ENCODE measurements at places on chromosomes 11 and 22.

- no peak for DNase-seq
Observed at GRCh38 chr22:49774499-49775151, 53.0 kb downstream of the BRD1 start.

DNA sequence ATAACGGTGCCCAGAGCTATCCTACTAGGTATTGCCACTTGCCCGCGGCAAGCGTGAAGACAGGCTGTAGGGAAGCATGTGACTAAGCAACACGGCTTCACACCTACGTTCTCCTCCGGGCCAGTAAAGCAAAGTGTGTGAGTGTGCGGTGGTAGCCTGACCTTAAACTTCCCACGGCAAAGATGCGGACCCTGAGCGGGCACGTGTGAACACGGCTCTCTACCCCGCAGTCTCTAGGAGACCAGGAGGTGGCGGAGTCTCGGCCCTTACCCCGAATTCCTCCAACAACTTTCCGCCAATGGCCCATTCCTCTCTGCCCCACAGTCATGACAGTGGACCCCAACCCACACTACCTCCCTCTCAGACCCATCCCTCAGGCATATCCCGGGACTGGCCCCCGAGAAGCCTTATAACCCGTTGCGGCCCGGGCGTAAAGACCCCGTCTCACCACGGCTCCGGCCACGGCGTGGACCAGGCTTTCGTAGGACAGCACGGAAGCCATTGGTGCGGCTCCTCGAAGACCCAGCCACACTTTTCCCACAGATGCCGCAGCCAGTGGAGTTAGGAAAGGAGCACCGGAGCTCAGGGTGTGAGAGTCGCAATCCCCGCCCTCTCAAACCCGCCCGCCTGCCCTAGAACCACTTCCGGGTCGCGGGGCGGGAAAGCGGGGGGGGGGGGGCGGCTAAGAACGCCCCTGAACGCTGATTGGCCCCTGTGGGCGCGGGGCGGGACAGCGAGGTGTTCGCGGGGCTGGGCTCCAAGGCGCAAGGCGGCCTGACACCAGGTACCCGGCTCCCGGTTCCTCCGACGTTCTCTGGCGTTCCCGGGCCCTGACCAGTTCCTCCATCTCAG lies at the start of gene SLC25A17:
Gene SLC25A17 (minus strand): TSS at position 600 of the 852 bp plus-strand sequence. CDS start 98 bp downstream, at position 502.
- DNase-seq: peak; percentile 93

DNA sequence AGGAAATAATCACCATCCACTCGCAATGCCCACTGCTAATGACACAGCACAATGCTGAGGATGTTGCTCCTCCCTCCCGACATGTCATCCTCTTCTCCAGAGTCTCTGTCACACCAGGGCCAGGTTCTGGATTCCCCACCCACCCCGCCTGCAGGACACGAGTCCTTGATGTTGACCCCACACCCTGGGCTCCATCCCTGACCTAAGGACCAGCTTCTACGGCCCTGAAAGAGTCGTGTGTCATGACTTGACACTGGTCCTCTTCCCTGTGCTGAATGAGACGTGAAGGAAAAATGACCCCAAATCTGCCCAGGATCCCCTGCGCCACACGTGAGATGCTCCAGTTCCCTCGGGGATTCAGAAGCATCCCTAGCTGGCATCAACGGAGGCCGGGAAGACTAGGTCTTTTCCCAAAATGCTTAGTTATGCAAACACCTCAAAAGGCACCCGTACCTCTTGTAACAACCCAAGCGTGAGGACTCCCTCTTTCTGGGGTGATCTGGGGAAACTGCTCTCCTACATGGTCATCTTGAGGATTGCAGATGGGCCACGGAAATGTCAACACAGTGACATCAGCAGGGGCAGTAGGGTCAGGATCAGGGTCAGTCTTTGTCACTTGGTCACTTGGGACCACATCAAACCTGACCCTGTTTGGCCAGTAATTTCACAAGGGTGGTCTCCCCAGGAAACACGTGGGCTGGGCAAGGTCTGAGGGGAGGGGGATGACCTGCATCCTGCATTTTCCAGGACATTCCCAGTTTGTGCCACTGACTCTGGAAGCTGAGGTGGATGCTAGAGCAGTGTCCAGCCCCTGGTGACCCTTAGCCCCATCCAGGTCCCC lies 42.0 kb downstream of the IGLL5 start:
- DNase-seq: no peak

- DNase-seq: no peak
Observed at GRCh38 chr11:128501632-128502549, 85.5 kb downstream of the ETS1 start.

DNA sequence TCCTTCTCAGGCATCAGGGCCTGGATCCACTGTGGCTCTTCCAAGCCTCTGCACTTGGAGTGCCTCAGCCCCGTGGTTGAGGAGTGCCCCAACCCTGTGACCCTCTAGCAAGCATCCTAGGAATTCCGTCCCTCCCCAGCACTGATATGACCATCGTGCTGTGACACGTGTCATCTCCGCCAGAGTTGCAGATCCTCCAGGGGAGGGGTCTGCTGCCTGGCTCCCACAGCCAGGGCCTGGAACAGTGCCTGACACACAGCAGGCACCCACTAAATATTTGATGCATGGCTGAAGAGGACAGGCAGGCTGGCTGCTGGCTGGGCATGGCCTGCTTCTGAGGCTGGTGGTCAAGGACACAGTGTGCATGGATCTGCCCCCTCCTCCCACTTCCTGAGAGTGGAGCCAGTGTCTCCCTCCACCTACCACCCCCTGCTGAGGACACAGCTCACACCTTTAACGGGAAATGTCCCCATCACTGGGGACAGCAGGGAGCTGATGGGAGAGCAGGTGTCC lies 1.7 kb upstream of the CD81 start:
- DNase-seq: no peak

- no peak for DNase-seq
Observed at GRCh38 chr11:122179961-122180834, 64.2 kb upstream of the BLID start.

DNA sequence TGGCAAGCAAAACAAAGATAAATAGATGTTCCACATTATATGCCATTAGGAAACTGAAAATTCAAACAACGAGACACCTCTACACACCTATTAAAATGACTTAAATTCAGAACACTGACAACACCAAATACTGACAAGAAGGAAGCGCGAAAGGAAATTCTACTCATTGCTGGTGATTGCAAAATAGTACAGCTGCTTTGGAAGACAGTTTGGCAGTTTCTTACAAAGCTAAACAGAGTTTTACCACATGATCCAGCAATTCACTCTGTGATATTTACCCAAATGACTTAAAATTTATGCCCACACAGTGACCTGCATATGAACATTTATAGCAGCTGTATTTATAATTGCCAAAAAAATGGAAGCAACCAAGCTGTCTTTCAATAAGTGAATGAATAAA lies 232.6 kb downstream of the CASP12 start:
- DNase-seq: no peak

GRCh38 chr11:22473586-22473985 lies 135.4 kb downstream of the SLC17A6 start:
- DNase-seq: no peak

- DNase-seq: no peak
Observed at GRCh38 chr11:125404157-125404810, 91.8 kb downstream of the FEZ1 start.

DNA sequence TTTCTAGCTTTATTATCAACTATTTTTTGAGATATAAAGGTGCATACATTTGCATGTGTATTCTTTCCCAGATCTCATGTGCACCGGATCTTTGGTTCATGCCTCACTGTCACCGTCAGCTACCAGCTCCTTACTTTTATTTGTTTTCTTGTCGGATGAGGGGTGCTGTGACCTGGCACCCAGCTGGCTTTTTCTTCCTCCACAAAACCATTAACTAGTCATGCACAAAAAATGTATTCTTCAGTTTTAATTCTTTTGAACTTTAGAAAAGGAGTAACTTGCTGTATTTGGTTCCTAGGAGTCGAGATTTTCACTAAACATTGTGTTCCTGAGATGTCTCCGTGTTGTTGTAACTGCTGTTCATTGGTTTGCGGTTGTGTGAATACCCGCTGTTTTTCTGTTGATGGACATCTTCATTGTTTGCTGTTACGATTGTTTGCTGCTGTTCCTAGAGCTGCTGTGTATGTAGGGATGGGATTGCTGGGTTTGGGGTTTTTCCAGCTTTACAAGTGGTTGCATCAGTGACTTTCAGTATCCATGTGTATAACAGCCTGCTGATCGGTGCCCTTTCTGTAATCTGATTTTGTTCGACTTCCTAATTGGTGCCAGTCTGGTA lies 39.4 kb downstream of the MOV10L1 start:
- DNase-seq: no peak

DNA sequence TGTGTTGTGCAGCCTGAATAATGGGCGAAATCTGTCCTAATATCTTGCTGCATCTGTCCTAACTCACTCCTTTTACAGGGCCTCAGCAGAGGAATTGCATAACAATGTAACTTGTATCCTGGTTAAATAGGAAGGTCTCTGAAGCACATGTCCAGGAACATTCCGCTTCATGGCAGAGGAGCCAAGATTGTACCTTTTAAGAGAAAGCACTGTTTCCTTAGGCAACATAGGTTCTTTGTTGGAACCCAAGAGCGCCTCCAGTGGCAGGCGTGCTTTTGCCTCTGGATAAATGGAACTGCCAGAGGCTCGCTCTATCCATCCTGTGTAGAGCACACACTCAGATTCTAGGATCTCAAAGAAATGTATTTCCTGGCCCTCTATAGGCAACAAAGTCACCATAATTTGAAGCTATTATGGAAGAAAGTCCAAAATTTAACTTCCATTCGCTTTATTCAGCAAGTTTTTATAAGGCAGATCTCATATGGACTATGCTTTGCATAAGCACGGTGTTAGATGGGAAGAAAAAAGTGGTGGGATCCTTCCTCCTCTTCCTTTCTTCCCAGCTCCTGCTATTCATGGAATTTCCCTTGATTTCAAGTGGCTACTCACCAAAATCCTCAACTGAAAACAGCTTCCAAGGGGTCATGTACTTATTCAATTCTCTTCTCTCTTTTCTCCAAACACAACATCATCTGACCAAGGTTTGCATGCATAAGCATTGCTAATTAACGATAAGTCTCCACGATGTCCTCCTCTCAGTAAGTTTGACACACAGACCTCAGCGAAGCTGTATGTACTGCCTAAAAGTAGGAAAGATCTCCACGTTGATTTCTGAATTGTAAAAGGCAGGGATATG lies at the start of gene BLID:
Gene BLID (minus strand): TSS at position 692 of the 856 bp plus-strand sequence. CDS start 293 bp downstream, at position 399.
- DNase-seq: no peak
